H4 (cell line): ENCODE measurements at places on chromosomes 4 and X. TPM values are rescaled to one million over a fixed set of nuclear protein-coding genes. Genes with fewer than 3 reads are reported as not detected.

DNA sequence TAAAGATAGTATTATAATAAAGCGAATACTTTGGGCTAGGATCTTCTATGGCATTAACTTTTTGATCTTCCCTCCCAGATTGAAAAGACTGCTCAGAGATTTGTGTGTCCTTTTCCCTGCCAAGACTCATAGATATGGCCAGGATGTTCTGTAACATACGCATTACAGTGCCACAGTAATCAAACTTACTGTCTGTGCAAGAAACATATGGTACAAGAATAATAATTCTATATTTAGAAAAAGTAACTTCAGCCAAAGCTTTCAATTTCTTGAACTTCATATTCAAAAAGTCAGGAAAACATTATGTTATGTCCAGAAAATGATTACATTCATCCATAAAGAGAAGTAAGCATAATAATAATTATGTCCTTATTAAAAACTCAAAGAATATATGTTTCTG lies 100.9 kb upstream of the GUCY1A1 start:
- no peak for DNase-seq

GRCh38 chr4:78332976-78333375 lies 218.6 kb upstream of the ANXA3 start:
- DNase-seq: no peak

- DNase-seq: peak; percentile 87
Observed at GRCh38 chr4:147683717-147684700, at the start of gene PRMT9. PRMT9 (minus strand) TSS chr4:147684163; CDS start chr4:147683987, 176 bp downstream.

DNA sequence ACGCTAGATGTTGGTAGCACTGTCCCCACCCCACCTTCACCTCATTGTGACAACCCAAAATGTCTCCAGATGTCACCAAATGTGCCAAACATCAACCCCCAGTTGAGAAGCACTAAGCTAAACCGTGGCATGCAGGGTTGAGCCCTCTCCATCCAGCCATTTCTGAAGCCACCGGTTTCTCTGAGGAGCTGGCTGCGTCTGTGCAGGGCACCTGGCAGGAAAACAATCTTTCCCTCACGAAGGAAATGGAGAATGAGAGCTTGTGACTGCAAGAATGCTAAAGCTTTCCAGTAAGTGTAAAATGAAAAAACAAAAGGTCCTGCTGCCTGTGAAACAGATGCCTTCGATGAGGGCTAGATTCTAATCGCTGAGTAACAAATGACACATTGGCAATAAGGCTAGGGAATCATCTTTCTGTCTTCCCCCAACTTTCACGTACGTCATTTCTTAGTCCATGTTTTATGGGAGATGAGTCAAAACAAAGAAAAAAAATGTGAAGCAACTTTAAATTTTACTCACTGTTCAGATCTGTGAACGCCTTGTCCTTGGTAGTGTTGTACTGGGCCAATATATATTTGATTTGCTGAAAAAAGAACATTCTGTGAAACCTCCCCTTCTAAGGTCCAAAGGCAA lies 59.9 kb downstream of the PROM1 start:
- DNase-seq: no peak

DNA sequence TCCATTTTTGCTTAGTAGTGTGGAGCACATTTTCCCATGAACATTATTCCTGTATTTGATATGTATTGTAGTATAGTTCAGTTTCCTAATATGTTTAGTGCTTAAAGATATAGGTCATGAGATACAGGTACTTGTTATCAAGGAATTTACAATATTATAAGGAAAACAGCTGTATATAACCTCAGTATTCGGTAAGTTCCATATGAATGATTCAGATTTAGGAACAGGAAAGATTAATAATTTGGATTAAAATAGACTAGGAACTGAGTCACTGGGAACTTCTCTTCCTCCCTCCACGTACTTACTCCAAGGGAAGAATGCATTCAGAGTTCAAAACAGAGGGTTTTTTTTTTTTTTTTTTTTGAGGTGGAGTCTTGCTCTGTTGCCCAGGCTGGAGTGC lies 20.0 kb downstream of the DIAPH2 start:
- DNase-seq: no peak

DNA sequence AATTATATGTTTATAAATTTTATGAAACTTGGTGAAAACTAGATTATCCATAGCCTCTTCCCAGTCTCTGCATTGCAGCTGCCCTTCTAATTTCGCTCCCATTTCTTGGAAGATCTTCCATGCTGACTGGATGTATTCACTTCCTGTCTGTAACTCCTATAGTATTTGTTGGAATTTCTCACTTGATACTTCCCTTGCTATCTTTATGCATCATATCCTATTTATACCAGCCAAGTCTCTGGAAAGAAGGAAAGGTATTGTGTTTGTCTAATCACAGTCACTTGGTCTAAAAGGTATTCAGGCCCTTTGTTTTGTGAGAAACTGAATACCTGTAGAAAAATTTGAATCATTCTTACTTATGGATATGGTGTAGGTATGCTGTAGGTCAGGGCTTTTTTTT lies 870.9 kb upstream of the FRG1 start:
- no peak for DNase-seq

GRCh38 chr4:10022346-10023049 lies 1.2 kb upstream of the SLC2A9 start:
- no peak for DNase-seq

DNA sequence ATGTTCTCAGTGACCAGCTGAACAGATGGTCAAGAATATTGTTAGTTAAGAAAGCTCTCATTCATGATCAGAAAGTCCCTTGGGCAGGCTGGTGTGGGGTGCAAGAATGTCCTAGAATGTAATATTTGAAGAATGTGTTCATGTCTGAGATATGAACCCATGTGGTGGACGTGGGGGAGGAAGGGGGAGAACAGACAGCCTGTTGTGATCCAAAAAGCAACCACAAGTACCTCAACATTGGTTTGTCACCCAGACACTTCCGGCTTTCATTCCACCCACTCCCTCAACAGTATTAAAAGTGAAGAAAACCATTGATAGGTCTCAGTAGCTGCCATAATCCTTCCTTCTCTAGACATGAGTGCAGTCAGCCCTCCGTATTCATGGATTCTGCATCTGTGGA lies 82.2 kb downstream of the MAML3 start:
- DNase-seq: no peak

DNA sequence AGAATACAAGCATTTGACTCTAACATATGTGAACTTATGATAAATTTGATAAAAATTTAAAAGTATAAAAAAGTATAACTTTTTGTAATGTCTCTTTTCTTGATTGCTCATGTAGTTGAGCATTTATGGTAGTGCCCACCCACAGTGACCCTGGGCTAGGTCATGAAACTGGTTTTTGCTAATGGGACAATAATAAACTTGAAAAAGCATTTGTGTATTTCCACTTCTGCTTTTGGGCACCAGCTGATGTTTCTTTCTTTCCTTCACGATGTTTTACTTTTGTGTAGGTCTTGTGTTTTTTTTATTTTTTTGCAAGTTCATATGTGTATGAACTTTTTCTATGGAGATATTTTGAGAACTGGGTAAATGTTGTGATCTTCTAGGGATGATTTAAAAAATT lies 313.1 kb downstream of the CBLL2 start:
- DNase-seq: no peak

ARSH gene
- total RNA-seq: not detected in 2 replicates

PASD1 gene
- total RNA-seq: 0.12 TPM in 1 of 2 replicates, not detected in the other

MAGEA11 gene
- total RNA-seq: 2.6 and 10.0 TPM in 2 replicates

GPRIN3 gene
- 0.53 and 0.62 TPM in 2 replicates for total RNA-seq

DMRTC1 gene
- total RNA-seq: not detected in 2 replicates
